Fibroblast of lung (primary cell): ENCODE measurements at places on chromosomes 3 and 15.

DNA sequence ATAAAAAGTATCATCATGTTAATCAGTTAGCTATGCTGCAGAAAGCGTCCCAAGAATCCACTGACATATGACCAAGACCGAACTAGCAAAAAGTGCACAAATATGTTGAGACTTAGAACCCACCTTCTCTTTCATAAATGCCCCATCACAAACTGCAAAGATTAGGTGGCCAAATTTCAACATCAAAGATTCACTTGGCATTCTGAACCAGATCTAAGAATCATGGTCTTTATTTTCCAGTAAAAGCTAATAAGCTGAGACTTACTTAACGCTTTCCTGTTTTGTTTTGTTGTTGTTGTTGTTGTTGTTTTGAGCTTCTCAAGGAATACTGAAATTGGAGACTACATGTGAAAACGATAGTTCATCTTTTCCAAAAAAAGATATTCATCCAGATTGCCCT, 62.4 kb downstream of the ZBTB20 start:
- no peak for DNase-seq

GRCh38 chr3:126676919-126677705, 22.2 kb upstream of the TXNRD3 start:
- DNase-seq = peak; percentile 24

DNA sequence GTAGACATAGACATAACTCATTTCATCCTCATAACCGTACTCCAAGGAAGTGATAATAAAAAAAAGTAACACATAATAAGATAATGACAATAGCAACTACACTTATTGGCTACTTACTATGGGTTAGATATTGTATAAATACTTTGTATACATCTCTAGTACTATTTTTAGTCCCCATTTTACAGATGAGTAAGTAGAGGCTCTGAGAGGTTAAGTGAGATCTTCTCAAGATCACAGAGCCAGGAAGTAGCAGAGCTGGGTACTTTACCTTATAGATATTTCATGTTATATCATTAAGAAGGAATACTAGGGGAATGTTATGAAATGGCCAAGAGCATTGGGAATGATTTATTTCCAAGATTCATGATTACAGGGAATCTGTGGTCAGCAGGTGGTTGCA, 49.4 kb upstream of the ADAMTSL3 start:
- DNase-seq = no peak

DNA sequence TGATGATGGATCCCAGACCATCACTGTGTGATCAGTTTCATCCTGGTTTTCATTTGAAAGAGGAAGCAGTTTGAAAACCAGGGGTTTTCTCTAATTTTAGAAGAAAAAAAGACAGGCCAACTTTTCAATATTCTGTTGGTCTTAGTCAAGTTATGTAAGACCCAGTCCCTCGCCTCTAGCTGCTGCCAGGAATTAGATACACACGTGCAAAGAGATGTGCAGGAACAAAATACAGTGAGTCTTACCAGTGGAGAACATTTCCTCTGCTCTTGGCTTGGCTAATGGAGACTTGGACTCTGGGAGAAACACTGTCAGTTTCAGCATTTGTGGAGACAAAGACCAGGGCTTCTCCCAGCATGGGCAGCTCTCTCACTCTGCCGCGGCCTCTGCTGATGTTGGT, 214.9 kb upstream of the C2CD4B start:
- DNase-seq = no peak

DNA sequence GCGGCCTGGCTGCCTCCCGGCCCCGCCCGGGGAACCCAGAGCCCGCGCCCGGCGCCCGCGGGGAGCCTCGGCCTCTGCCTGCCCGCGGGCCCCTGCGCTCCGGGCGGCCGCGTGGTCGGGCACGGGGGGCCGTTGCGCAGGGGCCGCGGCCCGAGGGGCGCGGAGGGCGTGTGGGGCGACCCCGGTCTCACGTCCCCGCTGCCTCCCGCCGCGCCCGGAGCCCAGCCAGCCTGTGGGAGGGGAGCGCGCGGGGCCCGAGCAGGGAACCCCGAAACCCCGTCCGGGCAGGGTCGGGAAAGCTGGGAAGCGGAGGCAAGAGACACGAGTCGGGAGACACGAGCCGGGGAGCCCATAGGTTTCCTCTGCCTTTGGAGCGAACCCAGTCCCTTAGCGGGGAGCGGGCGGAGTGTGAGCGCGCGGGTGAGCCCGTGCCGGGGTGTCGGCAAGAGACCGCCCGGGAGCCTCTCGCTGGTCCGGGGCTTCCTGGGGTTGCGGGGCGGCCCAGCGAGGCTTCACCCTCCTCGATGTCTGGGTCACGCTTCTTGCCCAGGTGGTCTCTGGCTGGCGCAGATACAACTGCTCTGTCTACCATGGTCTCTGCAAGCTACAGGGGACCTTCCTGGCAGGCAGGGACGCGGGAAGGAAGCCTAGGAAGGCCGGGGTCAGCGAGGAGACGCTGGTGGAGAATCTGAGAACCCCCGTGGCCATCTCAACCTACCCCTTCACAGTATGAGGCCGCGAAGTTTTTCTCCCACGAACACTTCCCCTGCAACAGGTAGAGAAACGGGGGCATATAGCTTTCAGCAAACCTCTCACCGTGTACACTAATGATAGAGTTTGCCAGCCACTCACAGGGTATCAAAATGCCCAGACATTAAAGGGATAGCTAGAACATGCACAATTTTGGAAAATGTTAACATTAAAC, 586 bp downstream of the LRRK1 start:
- peak; percentile 42 for DNase-seq

GRCh38 chr3:151580591-151580990, 119.7 kb upstream of the IGSF10 start:
- peak; percentile 97 for DNase-seq

DNA sequence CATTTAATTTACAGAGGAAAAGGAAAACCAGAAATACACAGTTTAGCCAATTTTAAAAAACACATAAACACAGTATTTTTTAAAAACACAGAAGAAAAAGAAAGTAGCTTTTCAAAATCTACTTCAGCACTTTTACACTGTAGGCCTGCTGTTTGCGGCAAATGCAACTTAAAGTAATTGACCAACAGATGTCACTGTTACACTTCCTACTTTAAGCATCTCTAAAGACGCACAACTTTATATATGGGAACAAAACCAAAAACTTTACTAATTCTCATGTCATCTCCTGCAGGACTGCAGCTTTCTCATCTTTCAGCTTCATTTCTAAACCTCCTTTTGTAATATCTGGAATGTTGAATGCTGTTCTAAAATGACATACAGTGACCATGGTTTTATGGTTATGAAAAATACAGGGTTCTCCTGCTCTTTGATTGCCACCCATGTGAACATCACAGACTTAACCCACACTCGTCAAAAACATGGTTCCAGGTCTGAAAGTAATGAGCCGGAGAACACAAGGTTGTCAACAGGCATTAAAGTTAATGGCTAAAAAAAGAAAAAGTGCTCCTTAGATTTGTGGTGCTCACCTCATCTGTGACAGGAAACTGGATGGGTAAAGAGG, 107.9 kb downstream of the FMN1 start:
- peak; percentile 66 for DNase-seq

DNA sequence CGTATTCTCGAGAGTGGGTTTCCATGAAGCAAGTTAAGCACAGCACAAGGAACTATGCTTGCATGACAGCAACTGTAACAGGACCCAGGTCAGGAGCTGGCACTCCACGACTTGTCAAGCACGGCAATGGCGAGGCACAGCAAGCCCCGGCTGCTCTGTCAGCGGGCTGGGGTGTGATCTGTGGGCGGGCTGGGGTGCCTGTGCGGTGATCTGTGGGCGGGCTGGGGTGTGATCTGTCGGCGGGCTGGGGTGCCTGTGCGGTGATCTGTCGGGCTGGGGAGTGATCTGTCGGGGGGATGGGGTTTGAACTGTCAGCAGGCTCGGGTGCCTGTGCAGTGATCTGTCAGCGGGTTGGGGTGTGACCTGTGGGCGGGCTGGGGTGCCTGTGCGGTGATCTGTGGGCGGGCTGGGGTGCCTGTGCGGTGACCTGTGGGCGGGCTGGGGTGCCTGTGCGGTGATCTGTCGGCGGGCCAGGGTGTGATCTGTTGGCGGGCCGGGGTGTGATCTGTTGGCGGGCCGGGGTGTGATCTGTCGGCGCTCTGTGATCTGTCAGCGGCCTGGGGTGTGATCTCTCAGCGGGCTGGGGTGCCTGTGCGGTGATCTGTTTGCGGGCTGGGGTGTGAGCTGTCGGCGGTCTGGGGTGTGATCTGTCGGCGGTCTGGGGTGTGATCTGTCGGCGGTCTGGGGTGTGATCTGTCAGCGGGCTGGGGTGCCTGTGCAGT, 205.7 kb downstream of the XXYLT1 start:
- DNase-seq = no peak

- DNase-seq = no peak
Observed at GRCh38 chr3:123453675-123454074, 4.8 kb upstream of the ADCY5 start.

GRCh38 chr3:63043631-63044030, 168.4 kb upstream of the CADPS start:
- DNase-seq = no peak

GRCh38 chr3:124532071-124532470, 198.2 kb upstream of the UMPS start:
- peak; percentile 13 for DNase-seq

- peak; percentile 34 for DNase-seq
Observed at GRCh38 chr3:43062564-43063040, 43.3 kb downstream of the POMGNT2 start.

- DNase-seq = no peak
Observed at GRCh38 chr3:169052465-169053302, 610.8 kb downstream of the MECOM start.

- no peak for DNase-seq
Observed at GRCh38 chr15:49309889-49310288, 113.2 kb upstream of the FGF7 start.

GRCh38 chr15:39846108-39846507, 63.5 kb upstream of the FSIP1 start:
- DNase-seq = no peak

- DNase-seq = no peak
Observed at GRCh38 chr3:37137516-37137915, 36.9 kb downstream of the LRRFIP2 start.

DNA sequence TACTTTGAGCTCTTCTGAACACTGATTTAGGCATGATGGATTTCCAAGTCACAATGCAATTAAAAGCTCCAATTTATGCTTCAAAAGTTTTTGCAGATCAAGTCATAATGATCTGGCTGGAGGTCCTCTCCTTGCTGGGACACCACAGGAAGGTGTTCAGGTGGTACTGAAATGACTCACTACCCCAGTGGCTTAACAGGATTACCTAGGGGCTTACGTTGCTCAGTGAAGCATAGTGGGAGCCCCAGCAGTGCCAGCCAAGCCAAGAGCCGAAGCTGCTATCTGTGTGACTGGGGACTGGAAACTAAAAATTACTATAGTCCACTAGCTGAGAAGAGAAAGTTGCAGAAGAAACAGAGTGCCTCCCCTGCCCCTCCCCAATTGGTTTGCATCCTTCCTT, 110.1 kb upstream of the LPP start:
- DNase-seq = no peak

DNA sequence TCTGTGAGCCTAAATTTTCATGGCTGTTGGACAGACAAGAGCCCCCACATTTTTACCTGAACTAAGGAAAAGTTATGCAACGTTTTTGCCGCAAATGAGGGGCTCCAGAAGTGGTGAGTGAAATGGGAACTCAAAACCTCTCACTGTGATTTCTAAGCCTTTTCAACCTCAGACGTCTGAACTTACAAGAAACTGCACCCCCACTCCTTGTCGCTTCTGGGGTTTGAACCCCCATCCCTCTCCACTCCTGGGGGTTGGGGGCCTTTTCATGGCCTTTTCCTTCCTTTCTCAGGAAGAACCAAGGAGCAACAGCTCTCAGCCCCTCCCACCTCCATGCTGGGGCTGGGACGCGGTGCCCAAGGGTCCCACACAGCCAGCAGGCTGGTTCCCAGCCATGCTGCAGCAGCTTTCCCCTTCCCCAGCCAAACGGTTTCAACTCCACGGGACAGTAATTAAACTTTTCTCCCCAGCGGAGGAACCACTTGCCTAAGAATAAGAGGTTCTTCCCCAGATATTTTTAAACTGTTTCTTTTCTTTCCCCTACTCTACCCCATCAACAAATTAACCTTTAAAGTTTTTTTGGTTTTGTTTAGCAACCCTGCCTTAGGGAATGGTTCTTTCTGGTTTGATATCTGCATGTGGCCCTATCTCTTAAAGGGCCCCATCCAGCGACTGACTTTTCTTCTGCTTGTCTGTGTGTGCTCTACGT, 387.6 kb upstream of the CBLB start:
- DNase-seq = no peak

DNA sequence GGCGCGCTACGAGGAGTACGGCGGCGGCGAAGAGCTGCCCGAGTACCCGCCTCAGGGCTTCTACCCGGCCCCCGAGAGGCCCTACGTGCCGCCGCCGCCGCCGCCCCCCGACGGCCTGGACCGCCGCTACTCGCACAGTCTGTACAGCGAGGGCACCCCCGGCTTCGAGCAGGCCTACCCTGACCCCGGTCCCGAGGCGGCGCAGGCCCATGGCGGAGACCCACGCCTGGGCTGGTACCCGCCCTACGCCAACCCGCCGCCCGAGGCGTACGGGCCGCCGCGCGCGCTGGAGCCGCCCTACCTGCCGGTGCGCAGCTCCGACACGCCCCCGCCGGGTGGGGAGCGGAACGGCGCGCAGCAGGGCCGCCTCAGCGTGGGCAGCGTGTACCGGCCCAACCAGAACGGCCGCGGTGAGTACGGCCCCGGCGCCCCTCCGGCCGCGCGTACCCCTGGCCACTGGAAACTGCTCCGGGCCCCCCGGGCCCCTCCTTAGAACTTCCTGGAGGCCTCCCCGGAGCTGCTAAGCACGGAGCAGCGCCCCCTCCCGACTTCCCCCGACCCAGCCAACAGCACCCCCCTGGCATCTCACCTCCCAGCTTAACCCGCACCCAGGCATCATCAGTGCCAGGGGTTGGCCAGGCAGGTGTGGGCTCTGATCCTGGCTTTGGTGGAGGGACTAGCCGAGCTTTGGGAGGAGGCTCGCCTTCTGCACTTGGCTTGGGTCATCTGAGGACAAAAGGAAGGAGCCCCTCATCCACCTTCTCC, 1.4 kb downstream of the LOXL1 start:
- DNase-seq = peak; percentile 48

- DNase-seq = no peak
Observed at GRCh38 chr15:31740203-31740602, 290.1 kb upstream of the CHRNA7 start.

DNA sequence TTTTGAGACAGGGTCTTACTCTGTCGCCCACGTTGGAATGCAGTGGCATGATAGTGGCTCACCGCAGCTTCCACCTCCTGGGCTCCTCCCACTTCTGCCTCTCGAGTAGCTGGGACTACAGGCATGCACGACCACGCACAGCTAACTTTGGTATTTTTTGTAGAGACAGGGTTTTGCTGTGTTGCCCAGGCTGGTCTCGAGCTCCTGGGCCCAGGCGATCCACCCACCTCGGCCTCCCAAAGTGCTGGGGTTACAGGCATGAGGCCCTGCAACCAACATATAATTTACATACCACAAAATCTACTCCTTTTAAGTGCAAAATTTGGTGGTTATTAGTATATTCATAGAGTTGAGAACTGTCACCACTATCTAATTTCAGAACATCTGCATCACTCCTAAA, 31.7 kb downstream of the CCDC14 start:
- no peak for DNase-seq

DNA sequence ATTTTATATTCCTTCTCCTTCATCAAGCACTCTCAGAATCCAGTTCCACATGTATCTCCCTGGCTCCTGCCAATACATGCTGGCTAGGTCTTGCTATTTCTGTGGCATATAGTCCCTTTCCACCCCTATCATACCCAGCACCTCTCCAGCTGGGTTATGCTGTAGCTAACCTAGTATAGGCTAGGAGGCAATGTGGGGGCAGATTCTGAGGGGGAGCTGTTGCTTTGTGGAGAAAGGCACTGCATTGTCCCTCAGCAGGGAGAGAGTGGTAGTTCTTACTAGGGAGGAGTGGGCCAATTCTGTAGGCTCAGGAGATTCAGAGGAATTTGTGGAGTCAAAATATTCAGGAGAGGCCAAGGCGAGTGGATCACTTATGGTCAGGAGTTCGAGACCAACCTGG, 39.4 kb upstream of the UBL7 start:
- DNase-seq = no peak
